ENCODE measurements at places on chromosomes 4 and X.

GRCh38 chr4:985123-985830 lies 1.6 kb upstream of the IDUA start:
- peak; percentile 93 for DNase-seq

DNA sequence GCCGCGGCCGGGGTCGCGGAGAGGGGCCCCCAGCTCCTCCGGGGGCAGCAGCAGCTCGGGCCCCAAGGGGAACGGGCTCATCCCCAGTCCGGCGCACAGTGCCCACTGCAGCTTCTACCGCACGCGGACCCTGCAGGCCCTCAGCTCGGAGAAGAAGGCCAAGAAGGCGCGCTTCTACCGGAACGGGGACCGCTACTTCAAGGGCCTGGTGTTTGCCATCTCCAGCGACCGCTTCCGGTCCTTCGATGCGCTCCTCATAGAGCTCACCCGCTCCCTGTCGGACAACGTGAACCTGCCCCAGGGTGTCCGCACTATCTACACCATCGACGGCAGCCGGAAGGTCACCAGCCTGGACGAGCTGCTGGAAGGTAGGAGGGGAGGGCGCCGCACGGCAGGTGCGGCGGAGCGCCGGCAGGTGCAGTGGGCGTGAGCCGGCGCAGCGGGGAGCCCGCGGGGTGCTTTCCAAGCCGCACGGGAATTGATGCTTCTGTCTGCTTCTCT lies 886 bp downstream of the DCLK2 start:
- DNase-seq = no peak

GRCh38 chr4:136124251-136124745 lies 1408.0 kb downstream of the PCDH18 start:
- no peak for DNase-seq

GRCh38 chr4:42167709-42168108 lies 15.3 kb upstream of the BEND4 start:
- no peak for DNase-seq

DNA sequence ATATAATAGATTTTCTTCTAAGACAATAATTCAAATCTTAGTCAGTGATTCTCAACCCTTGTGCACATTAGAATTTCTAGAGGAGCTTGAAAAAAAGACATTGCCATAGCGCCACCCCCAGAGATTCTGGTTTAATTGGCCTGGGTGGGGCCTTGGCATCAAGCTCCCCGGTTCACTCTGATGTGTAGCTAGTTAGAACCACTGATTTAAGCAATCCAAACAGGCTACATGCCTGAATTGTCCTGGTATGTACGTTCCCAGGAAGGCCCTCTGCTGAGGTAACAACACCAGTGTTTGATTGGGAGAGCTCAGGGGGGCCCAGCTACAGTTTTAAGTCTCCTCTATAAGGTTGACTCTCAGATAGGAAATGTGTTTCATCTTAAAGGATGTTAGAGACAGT lies 1.3 kb upstream of the ATP10D start:
- DNase-seq = no peak

- DNase-seq = no peak
Measured at GRCh38 chrX:132677233-132677716, 188.4 kb upstream of the MBNL3 start.
